ENCODE measurements at places on chromosomes 3 and 15. TPM values are rescaled to one million over a fixed set of nuclear protein-coding genes. Genes with fewer than 3 reads are reported as not detected.

Gene C2CD4A
- total RNA-seq = 0.12 TPM

Gene WDR93
- total RNA-seq = not detected

Gene PIGZ
- total RNA-seq = 5.5 TPM

Gene VPS13C
- total RNA-seq = 23.2 TPM

Gene CCNB2
- 4.9 TPM for total RNA-seq

Gene NPTN
- total RNA-seq = 54.1 TPM

Gene NGRN
- 68.1 TPM for total RNA-seq

Gene CLDN1
- 0.70 TPM for total RNA-seq

Gene CCDC54
- not detected for total RNA-seq

Gene GOLGA8N
- total RNA-seq = 0.85 TPM

Gene LTK
- total RNA-seq = not detected

Gene UBE2E2
- 126 TPM for total RNA-seq

Gene POPDC2
- 0.12 TPM for total RNA-seq

Gene GUCA1C
- total RNA-seq = not detected

Gene SPG11
- total RNA-seq = 40.1 TPM

Gene TERC
- 147 TPM for total RNA-seq

Gene ZIC1
- not detected for total RNA-seq

Gene SERPINI2
- total RNA-seq = not detected

Gene CCDC174
- 7.1 TPM for total RNA-seq

Gene TJP1
- 56.8 TPM for total RNA-seq

Gene ANKRD34C
- total RNA-seq = not detected

Gene FAM81A
- total RNA-seq = not detected

Gene ST6GAL1
- total RNA-seq = 9.6 TPM

Gene CHRNA3
- not detected for total RNA-seq

Gene GRAMD1C
- total RNA-seq = 1.3 TPM

Gene TMEM266
- total RNA-seq = not detected

Gene RPP14
- 6.5 TPM for total RNA-seq

Gene TICRR
- total RNA-seq = 0.34 TPM

Gene LMAN1L
- not detected for total RNA-seq

Gene ZNF609
- 11.2 TPM for total RNA-seq

Gene SAMMSON
- total RNA-seq = not detected

Gene NAALADL2
- total RNA-seq = 2.6 TPM

Gene SLCO2A1
- 0.47 TPM for total RNA-seq

Gene DNAJC13
- total RNA-seq = 35.2 TPM

Gene ACOX2
- total RNA-seq = 30.9 TPM

Gene ULK4
- 9.2 TPM for total RNA-seq

Gene COX5A
- total RNA-seq = 134 TPM
